ENCODE measurements at places on chromosomes 1 and 21.

GRCh38 chr1:108854221-108855019 lies 2.5 kb downstream of the AKNAD1 start:
- no peak for DNase-seq

DNA sequence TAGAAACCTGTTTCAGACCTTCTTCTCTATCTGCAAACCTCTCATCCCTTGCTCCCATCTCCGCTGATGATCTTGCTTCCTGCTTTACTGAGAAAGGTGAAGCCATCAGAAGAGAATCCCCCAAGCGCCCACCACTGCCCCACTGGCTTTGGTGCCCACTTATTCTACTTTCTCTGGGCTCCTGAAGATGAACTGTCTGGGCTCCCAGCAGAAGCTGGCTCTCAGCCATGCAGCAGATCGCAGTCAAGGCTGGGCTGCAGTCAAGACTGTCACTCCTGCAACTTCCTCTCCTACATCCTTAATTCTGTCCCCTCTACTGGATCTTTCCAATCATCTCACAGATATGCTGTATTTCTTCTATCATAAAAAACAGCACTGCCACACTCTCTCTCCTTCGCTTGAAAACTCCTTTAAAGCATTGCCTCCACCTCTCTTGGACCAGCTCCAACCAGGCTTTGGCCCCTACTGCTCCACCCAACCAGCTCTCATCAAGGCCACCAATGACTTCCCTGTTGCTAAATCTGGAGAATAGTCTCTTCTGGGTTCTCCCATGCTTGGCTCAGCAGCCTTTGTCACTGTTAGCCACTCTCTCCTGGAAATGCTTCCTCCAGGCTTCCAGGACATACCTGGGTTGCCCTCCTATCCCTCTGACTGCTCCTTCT lies 25.8 kb downstream of the TRIM62 start:
- no peak for DNase-seq

GRCh38 chr1:205214756-205215155 lies 3.3 kb upstream of the DSTYK start:
- no peak for DNase-seq

DNA sequence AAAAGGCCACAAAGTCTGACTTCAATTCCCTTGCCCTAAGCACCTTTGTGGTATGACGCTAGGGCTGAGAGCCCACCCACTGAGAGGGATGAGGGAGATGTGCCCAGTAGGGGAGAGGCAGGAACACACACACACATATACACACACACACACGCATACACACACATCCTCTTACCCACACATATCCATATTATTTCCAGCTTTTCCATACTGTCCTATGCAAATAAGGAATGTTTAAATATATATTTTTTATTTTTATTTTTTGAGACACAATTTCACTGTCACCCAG lies 3.0 kb downstream of the RAB25 start:
- DNase-seq, result no peak

GRCh38 chr21:18164933-18165332 lies 79.7 kb upstream of the CHODL start:
- DNase-seq, result no peak

GRCh38 chr1:156668801-156669637 lies 8.2 kb downstream of the NES start:
- no peak for DNase-seq

DNA sequence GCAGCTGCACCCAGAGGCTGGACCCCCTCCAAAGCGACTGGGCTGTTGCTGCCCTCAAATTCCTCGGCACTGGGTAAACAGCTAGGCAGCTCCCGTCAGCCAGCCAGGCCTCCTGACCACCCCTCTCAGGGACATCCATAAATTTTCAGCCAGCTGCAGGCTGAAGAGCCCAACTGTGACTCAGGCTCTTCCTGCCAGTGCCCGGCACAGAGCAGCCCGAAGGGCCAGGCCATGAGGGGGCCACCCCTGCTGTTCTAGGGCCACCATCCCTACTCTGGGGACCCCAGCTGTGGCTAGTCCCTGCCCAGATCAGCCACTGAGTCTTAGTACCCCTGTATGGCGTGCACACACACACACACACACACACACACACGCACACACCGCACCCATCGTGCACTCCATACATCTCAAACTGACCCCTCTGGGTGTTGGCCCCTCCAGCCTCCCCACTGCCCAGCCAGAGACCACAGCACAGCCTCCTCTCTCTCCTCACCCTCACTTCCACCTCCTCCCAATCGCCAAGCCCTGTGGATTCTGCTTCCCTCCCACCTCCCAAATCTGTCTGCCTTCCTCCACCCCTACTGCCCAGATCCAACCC lies 6.2 kb upstream of the LAPTM5 start:
- DNase-seq, result no peak

DNA sequence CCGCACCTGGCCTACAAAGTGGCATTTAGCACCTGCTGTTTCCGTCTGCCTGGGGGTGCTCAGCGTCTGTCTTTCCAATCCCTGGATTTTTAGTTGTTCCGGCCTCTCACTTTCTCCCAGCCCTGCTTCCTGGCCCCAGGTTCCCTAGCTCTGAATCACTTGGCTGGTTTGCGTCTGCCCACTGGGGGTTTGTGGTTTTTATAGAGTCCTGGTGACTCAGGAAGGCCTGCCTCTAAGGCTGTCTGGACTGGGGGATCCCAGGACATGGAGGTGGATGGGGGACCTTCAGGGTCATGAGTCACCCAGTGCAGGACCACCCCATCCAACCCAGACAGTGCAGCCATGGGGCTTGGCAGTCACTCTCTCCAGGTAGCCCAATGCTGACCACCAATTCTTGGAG lies 53.5 kb downstream of the MRPL37 start:
- no peak for DNase-seq

DNA sequence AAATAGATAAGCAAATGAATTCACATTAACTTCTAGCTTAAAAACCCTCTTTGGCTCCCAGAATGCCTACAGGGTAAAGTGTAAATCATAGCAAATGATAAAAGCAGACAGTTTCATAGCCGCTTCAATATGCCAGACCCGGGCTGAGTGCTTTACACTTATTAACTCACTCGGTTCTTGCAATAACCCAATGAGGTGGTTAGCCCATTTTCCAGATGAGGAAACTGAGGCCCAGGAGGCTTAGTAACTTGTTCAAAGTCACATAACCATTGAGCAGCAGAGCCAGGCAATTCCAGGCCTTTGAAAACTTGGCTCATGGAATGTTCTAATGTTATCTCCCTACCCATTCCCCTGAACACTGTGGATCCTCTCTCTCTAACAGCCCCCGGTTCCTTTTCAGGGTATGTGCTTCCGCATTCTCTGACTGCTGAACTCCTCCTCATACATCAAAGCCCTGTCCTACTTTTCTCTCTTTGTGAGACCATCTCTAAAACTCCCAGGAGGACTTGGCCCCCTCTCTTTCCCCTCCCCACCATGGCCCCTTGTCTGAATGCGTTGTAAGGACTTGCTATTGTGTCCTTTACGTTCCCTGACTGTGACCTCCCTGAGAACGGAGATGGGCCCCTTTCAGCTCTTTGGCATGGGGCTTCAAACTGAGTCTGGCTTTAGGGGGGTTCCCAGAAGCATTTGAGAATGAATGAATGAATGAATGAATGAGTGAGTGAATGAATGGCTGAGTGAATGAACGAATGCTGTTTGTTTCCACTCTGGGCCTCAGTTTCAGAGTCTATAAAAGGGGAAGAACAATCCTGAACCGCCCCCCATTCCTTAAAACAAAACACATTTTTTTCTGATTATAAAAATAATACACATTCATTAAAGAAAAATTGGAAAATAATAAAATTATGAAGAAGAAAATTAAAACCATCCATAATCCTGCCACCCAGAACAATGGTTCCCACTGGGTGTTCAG lies 15.6 kb upstream of the RUNX3 start:
- DNase-seq, result no peak

DNA sequence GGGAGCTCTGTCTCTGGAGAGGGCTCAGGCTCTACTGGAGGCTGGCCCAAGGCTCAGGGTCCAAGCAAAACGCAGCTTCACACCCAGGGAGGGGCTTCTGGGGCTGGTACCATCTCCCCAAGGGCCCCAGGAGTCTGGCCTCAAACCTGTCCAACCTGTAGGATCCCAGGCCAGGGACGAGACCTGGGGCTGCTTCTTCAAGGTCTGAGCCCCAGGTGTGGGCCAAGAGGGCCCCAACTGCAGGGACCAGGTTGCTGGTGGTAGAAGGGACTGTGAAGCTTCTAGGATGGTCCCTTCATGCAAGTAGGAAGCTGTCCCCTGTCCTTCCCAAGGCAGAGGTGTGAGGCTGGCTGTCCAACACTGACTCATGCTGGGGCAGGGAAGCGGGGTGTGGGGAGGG lies 7.8 kb upstream of the MMEL1 start:
- no peak for DNase-seq

GRCh38 chr1:244436336-244437085 lies 15.2 kb downstream of the ADSS2 start:
- DNase-seq, result no peak

- DNase-seq, result no peak
These were observed 35.8 kb downstream of the WNT4 start for GRCh38 chr1:22107126-22107525.

GRCh38 chr1:64524614-64525013 lies 54.7 kb downstream of the CACHD1 start:
- DNase-seq, result no peak

- DNase-seq, result no peak
These were observed 1155.6 kb upstream of the NCAM2 start for GRCh38 chr21:19842601-19843000.

GRCh38 chr1:56525489-56526041 lies 53.8 kb downstream of the PLPP3 start:
- no peak for DNase-seq

DNA sequence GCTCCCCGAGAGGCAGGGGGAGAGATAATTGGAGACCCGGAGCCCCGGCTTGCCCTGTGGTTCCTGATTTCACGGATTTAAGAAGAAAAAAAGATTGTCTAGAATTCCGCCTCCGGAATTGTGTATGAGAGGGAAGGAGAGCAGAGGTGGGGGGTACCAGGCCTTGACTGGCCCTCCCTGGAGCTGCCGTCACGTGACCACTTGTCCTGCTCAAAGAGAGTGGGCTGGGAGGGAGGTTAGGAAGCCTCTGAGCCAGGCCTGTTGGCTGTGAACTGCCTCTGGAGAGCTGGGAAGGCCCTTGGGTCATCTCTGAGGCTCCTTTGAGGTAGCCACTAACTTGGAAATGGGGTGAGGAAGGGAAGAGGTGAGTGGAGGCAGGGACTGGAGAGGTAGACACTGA lies 106.5 kb downstream of the GRIK3 start:
- DNase-seq, result no peak

DNA sequence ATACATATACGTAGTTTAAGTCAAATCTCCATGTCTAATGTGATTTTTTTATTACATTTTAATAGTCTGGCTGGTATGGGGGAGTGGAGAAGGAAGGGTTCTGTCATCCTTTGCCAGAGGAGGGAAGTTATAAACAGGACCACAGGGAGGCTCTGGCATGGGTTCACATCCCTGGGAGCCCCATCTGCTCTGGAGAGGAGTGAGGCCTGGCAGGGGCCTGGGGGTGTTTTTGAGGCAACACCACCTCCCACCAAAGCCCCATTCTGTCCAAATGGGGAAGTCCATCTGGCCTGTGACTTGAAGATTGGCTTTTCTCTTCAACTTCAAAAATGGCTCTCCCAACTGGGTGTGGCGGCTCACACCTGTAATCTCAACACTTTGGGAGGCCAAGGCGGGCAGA lies 15.8 kb downstream of the DISP3 start:
- no peak for DNase-seq

DNA sequence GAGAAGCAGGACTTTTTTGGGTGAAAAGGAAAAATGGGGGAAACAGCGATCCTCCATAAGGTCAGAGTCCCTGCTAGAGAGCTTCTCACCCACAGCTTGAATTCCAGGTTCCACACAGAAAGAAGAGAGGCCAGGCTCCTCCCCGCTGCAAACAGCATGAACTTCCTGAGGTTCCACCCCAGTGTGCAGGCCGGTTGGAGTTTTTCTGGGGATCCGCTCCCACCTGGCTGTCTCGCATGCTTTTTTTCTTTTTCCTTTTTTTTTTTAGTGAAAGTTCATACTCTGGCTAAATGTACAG lies 595.1 kb upstream of the ZP4 start:
- DNase-seq, result no peak
